ENCODE measurements at places on chromosomes 13 and 19. TPM values are rescaled to one million over a fixed set of nuclear protein-coding genes. Genes with fewer than 3 reads are reported as not detected.

DNA sequence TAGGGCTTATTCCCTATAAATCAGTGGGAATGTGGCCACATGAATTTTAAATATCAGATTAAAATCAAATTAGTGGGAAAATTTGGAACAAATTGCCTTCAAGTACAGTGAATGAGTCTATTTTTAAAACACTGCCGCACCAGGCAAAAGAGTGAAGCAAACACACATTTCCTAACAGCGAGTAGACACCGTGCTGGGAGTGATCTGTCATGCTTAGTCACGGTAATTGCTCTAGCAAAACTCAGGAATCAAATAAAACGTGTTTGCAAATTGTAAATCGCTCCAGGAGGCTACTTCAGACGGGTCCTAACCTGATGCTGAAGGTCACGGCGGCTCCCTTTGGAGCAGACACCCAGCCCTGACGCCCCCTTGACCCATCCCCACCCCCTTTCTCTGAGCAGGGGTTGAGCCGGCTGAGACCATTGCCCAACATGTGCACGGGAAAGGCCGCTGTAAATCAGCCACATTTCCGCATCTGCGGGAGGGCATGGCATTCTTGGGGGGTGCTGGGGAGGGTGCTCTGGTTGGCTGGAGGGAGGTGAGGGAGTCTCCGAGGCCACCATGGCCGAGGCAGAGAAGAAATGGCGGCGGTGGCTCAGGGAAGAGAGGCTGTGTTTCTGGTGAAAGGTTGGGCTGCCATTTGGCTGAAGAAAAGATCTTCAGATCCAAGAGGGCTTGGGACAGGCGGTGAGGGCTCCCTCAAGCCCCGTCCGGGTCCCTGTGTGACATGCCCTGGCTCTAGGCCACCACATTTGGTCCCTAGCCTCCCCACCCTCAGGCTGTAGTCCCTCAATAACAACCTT lies 8.9 kb downstream of the CEBPA start:
- DNase-seq: no peak

DNA sequence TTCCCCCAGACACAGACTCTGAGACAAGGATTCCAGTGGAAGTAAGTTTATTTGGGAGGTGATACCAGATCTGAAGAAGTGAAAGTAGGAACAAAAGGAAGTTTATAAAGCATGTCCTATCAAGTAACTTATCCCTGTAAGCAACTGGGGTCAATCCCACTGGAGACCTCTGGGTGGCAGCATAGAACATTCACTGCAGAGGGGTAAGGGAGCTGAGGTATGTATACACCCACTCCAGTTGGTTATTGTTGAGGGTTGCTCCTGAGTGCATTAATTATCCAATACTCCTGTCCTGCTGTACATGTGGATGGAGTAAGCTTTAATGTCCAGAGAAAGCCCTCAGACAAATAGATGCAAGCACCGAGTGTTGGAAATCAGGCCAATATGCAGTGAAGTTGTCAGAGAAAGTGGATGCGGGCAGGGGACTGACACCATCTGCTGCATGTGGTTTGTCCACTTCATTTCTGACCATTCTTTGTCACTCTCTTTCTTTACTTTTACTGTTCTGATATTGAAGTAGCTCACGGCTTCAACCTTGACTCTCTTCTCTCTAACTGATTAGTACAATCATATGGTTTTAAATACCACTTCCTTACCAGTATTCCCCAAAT lies 46.7 kb downstream of the NOTCH3 start:
- peak; percentile 23 for DNase-seq

GRCh38 chr19:30224689-30225606 lies 147.2 kb upstream of the ZNF536 start:
- no peak for DNase-seq

The TMPRSS9 gene
- total RNA-seq: not detected

DNA sequence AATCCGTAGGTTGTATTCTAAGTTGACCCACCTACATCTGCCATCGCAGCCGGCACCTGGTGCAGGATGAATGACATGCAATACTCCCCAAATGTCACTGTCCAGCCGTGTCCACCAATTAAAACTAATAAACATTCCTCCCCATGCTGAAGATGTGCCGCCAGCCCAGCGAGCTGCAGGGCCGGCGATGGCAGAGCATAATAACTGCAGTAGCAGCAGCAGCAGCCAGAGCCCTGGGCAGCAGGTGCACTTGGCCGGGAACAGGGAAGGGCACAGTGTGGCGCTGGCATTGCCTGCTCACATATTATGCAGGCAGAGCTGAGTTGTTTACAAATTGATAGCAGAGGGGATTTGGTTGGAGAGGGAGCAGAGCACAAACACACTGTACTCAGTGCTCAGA lies 754.9 kb downstream of the OLFM4 start:
- no peak for DNase-seq
